ENCODE measurements at places on chromosomes 3 and 15.

GRCh38 chr3:138078901-138079344 is 36.5 kb downstream of the DZIP1L start:
- peak; percentile 40 for DNase-seq

DNA sequence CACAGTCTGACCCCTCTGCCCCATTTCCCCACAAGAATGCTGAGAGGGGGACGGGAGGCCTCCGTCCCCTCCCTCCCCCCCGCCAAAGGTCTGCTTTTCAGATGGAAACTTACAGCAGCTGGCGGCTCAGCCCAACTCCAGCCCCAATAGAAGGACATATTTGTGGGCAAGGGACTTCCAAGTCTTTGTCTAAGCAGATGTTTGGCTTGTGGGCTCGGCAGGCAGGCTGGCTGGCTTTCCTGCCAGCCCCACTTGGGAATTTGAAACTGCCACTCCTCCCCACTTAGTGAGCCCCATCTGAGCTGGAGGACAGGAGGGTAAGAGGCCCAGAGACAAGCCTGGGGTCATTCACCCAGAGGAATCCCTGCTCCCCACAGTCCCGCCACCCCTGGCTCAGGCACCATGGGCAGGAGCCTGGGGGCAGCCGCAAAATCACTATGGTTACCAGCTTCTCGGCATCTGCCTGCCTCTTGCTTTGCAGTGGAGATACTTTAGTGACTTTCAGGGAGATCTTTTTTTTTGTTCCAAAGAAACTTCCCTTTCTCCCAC is 53.6 kb downstream of the LMCD1 start:
- no peak for DNase-seq

GRCh38 chr3:11820531-11821041 is 26.1 kb downstream of the TAMM41 start:
- no peak for DNase-seq

- DNase-seq, result peak; percentile 38
Measured at GRCh38 chr3:14633819-14634424, 17.6 kb upstream of the CCDC174 start.

GRCh38 chr3:65348398-65348995 is 660.7 kb upstream of the ADAMTS9 start:
- DNase-seq, result no peak
